Prostate gland (tissue), 2 donors: ENCODE measurements at places on chromosomes 11 and 22. TPM values are rescaled to one million over a fixed set of nuclear protein-coding genes. Genes with fewer than 3 reads are reported as not detected.

DNA sequence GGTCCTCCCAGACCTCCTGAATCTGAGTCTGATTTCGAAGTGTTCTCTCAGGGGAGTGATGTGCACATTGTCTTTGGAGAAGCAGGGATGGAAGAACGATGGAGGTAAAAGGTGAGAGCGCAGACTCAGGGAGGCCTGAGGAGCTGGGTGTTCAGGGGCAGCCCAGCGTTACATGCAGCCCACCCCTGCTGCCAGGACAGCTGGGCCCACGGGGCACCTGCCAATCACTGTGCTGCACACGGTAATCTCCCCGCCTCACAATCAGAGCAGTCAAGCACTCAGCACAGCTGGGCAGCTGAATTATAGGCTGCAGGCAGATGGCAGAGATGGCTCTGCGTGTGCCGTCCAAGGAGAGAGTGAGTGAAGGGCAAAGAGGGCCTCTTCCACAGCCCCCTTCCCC lies 17.9 kb upstream of the HTR3A start:
- no peak for DNase-seq

DNA sequence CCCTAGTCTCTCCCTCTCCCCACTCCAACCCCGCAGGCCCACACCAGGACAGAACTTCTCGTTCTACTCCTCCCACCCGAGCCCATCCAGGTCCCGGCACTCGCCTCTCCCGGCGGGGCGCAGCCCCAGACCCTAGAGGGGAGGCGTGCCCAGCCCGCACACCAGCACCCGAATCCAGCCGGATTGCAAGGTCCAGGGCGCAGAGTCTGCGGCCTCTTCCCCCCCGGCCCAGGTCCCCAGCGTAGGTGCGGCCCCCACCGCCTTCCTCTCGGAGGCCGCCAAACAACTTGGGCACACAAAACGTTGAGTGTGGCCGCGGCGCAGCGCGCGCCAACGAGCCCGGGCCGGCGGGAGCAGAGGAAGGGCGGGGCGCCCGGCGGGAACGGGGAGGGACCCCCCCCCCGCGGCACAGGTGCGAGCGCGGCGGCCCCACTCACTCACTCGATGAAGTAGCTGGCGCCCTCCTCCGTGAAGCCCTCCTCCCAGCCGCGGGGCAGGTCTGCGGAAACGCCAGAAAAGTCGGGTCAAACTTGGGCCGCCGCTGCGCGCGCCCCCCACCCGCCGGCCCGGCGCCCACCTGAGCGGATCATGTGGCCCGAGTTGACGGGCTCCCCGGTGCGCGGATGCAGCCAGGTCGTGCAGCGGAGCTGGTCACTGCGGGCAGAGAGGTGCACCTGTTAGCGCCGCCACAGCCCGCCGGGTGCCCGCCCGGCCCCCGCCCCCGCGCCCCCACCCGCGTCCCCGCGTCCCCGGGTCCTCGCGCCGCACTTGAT lies 480 bp downstream of the PLEKHA7 start:
- no peak for DNase-seq

SLC25A18 gene
- total RNA-seq, result 9.0 TPM

DNA sequence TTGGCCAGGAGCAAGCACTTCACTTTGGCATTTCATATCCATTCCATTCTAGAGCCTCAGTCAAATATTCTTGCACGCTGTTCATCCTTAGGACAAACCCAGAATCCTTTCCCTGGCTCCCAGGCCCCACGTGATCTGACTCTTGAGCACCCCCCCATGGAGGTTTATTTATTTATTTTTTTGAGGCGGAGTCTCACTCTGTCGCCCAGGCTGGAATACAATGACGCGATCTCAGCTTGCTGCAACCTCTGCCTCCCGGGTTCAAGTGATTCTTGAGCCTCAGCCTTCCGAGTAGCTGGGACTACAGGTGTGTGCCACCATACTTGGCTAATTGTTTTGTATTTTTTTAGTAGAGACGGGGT lies 12.7 kb upstream of the TSGA10IP start:
- no peak for DNase-seq

- DNase-seq, result no peak
Measured at GRCh38 chr11:134250246-134250645, 2.9 kb downstream of the THYN1 start.

GRCh38 chr11:122097419-122098001 lies 18.5 kb downstream of the BLID start:
- DNase-seq, result peak; percentile 10
